Chondrocyte (in vitro differentiated cells): ENCODE measurements at places on chromosomes 7 and 10. TPM values are rescaled to one million over a fixed set of nuclear protein-coding genes. Genes with fewer than 3 reads are reported as not detected.

Gene ZPBP
- not detected in 3 replicates for total RNA-seq

Gene SAMD9L
- total RNA-seq = 6.8 to 22.5 TPM (median 6.9 TPM) in 3 replicates

Gene CAV2
- 82.1 to 127 TPM (median 116 TPM) in 3 replicates for total RNA-seq

Gene CHCHD2
- total RNA-seq = 119 to 232 TPM (median 120 TPM) in 3 replicates

Gene ZNF503
- total RNA-seq = 12.3 to 26.0 TPM (median 24.8 TPM) in 3 replicates

Gene INMT
- total RNA-seq = 5.6 to 73.2 TPM (median 70.1 TPM) in 3 replicates

Gene PCDH15
- total RNA-seq = 0.12 TPM in 1 of 3 replicates, not detected in the others
